ENCODE measurements at places on chromosomes 1 and 21.

GRCh38 chr1:16017461-16018303 is at the start of gene HSPB7:
Gene HSPB7 (minus strand): TSS chr1:16018043. CDS start chr1:16017963, 80 bp downstream.
- no peak for DNase-seq

DNA sequence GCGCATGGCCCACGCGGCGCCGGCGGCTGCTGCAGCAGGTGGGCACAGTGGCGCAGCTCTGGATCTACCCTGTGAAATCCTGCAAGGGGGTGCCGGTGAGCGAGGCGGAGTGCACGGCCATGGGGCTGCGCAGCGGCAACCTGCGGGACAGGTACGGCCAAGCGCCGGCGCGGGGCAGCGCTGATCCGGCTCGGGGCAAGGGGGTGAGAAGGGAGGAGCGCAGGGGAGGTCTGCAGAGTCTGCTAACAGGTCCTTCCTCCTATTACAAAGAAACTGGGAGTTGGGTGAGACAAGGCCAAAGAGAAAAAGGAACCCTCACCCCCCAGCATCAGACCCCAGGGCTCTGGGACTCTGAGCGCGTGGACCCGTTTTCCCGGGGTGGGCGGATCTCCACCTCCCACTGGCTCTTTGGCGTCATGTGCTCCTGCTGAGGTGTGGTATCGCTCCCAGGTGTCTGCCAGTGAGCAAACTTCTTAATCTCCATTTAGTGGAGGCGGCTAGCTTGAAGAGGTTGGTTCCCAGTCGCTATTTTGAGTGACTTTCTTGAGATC is 431 bp downstream of the MTARC1 start:
- DNase-seq = no peak

DNA sequence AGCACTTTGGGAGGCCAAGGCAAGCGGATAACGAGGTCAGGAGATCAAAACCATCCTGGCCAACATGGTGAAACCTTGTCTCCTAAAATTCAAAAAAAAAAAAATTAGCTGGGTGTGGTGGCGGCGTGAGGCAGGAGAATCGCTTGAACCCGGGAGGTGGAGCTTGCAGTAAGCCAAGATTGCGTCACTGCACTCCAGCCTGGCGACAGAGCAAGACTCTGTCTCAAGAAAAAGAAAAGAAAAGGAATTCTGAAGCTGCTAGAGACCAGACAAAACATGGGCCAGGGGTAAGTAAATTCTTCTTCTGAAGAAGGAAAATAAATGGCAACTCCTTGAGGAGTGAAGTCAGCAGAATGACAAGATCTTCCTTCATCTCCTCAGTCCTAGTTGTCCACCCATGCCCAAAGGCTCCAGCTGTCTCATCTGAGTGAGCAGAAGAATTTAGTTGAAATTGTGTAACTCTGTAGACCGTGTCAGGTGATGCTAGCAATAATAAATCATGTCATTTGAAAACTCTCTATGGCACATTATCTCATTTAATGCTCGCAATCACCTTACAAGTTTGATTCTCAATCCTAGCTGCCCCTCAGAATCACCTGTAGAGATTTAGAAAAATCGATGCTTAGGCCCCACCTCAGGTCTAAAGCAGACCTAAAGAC is 14.3 kb downstream of the PDZK1 start:
- DNase-seq = no peak

DNA sequence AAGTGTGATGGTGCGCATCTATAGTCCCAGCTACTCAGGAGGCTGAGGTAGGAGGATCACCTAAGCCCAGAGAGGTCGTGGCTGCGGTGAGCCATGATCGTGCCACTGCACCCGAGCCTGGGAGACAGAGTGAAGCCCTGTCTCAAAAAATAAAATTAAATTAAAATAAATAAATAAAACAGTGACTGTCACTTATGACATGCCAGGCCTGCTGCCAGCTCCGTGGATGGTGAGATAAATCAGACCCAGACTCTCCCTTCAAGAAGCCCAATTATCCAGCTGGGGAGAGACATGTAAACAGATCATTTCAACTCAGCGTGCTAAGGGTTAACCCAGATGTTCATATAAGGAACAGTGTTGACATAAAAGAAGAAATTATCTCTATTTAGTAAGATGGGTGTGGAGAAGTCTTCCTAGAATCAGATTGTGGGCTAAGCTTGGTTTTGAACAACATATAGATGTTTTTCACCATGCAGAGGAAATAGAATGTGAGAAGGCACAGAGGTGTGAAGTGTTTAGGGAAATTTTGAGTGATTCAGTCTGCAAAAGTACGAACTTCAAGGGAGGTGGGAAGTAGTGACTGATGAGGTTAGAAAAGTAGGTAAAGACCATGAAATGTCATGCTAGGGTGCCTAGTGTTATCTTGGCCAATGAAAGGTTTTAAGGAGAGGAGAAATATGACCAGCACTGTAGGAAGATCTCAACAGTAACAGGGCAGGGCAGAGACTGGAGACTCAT is 18.3 kb downstream of the YARS1 start:
- no peak for DNase-seq

DNA sequence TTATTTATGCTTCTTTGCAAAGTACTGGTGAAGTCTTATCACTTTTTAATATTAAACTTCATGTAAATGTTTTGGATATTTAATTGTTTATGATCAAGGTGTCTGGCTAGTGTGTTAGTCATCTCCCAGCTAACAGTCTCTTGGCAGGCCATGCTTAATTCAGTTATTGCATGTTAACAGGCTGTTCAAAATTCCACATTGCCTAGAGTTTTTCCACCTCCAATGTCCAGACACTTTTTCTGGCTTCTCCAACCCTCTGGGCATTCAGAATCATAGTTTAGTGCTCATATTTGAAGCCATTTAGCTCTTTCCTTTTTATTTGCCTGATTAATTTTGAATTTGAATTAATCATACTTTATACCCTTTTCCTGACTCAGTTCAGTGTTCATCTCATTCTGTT is 69.2 kb downstream of the OLFML2B start:
- no peak for DNase-seq
